Hematopoietic multipotent progenitor cell treated with erythropoietin and hydrocortisone succinate and interleukin-3 and kit ligand, for 4 days (in vitro differentiated cells): ENCODE measurements at places on chromosomes 3 and 15.

DNA sequence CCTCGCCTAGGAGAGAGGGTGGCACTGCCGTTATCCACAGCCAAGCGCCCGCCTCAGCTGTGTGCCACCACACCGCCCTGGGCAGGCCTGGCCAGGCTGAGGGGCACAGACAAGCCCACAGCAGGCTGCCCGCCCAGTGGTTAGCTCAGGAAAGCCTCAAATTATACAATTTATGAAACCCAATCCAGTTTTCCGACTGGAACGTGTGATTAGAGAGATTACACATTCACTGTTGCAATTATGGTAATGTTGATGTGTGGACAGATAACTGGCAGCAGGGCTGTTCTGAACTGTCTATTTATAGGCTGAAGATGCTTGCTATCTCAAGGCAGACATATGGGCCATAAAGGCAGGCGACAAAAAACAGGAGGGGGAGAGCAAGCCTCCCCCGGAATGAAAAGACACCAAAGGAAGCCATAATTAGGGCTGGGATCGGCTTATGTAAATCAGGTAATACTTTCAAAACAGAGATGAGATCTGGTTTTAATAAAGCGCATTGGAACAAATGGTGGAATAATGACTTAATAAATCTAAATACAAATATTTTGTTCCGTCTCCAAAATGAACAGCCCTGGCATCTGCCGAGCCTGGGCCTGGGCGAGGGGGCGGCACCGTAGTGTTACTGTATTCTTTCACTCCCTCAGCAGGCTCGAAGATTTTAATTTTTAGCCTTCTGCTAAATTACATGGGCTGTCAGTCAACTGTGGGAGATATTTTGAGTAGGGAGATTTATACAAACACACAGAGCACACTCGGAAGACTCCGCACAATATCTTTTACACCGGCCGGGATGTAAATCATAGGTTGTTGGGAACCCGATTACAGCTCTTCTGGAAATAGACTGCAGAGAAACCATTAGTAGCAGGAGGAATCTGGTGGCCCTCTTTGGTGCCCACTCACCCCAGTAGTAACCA is 103.1 kb upstream of the TLE3 start:
- peak; percentile 83 for DNase-seq

DNA sequence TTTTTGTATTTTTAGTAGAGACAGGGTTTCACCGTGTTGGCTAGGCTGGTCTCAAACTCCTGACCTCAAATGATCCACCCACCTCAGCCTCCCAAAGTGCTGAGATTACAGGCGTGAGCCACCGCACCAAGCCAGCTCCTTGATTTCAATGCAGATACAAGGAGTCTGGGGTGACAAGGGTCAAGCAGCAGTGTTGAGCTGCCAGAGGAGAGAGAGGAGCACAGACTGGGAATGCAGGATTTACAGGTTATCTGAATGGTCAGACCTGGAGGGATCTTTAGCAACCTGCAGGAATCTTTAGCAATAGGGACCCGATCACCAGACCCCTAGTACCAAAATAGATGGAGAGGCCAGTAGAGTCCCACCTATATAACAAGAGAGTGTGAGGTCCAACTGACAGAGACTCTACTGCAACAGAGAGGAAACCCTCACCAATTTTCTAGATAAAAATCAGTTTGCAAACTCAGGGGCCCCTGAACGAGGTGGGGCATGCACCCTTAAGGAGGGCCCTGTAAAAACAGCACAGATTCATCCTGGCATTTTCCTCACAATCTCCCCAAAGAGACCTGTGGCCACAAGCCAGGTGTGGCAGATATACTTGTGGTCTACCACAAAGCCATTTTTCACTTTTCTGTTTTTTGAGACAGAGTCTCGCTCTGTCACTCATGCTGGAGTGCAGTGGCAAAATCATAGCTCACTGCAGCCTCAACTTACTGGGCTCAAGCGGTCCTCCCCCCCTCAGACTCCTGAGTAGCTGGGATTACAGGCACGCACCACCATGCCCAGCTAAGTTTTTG is 10.7 kb upstream of the SHISA5 start:
- no peak for DNase-seq

GRCh38 chr3:23776352-23776891 is 29.3 kb upstream of the UBE2E1 start:
- no peak for DNase-seq

GRCh38 chr15:98649472-98650416 is 1.4 kb downstream of the IGF1R start:
- DNase-seq: peak; percentile 75

DNA sequence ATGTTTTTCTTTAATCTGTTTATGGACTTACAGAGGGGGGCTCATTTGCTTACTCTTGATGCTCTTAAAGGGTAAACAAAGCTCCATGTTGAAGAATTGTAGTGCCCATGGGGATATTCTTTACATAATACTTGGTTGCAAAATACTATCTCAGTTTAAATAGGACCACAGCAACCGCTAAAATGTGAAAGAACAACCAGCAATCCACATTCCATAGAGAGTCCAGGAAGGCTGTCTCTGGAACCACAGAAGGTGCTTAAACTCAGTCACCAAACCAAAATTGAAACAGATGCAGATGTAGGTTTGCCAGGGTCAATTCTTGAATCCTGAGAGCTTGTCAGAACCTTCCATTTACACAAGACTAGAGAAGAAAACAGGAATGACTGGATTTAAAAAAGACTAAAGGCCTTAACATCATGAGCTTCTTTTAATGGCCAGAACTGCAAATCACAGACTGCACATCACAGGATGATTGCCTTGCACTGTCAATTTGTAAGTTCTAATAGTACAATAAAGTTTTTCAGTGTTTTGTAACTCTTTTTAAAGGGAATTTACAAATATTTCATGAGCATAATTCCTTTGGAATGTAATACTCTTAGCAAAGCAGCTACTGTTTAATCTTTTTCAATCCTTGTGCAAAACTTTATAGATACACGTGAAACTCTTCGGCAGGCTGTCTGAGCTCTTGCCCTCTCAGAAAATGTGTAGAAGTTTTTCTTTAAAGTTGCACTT is 661.6 kb downstream of the SI start:
- no peak for DNase-seq

GRCh38 chr3:2856138-2857133 is 253.7 kb downstream of the IL5RA start:
- DNase-seq: peak; percentile 20

DNA sequence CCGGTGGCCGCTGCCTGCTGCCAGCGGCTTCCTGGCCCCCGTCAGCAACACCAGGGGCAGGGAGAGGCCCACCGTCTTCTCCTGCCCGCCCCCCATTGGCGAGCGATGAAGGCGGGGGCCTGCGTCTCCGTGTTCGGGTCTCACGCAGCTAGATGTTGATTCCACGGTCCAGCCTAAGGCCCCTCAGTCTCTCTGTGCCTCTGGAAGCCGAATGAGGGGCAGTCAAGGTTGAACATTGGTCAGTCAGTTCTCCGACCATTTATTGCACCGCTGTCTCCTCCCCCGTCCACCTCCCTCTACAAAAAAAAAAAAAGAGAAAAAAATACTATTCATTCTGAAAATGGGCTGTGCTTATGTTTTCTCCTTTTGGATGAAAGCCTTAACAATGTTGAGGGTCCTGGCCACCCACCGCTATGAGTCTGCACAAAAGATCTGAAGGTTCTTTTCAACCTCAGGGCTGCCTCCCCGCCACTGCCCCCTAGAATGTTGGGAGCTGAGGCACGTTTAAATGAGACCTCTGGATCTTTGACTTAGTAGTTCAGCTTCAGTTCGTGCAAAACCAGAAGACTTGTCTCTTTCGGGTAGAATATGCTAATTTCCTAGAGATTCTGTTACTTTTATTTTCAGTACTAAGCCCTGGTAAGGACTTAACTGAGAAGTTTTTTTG is 736 bp downstream of the IREB2 start:
- peak; percentile 75 for DNase-seq

GRCh38 chr15:58362262-58362922 is 69.4 kb upstream of the LIPC start:
- DNase-seq: no peak

GRCh38 chr15:32636410-32636809 is 5.1 kb upstream of the SCG5 start:
- DNase-seq: no peak

- DNase-seq: no peak
Measured at GRCh38 chr15:69037977-69038376, 23.5 kb downstream of the NOX5 start.

DNA sequence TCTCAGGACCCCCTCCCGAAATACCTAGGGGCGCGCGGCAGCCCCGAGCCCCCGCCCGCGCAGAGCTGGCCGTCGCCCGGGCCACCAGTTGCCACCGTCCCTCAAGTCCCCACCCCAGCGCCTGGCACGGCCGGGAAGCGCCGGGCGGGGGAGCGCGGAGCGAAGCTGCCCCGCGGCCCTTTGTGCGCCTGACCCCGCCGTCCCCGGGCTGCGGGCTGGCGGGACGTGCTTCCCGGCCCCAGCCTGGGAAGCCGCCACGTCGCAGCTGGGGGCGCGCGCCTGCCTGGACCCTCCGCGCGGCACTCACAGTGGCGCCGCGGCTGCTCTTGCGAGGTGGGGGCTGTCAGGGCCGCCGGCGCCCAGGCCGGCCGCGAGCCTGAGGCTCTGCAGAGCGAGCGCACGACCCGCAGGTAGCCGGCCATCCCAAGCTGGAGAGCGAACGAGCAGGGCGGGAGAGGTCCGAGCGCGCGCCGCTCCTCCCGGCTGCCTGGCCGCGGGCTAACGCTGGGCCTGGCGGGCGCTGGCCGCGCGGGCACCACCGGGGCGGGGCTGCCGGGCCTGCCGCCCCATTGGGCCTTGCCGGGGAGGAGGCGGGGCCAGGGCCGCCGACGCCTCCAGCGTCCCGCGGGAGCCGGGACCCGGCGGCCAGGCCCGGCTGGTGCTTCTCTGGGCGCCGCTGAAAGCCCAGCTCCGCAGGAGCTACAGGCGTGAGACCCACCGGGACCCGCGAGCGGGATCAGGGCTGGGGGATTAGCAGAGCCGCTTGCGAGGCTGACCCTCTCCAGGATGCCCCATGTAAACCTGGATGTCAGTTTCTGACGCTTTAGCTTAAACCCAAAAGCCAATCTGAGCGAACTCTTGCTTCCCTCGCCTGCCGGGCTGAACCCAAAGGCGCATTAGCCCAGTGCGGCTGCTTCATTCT is at the start of gene IDH2:
TSS of gene IDH2 (minus strand) at position 500 of the 922 bp plus-strand sequence. CDS start at position 422, 78 bp downstream.
- DNase-seq: peak; percentile 92

GRCh38 chr15:45371546-45371945 is 6.8 kb downstream of the GATM start:
- DNase-seq: no peak

GRCh38 chr3:14265246-14265962 is 86.8 kb downstream of the LSM3 start:
- no peak for DNase-seq

GRCh38 chr3:182527745-182528144 is 265.6 kb upstream of the ATP11B start:
- no peak for DNase-seq

GRCh38 chr3:99483841-99484240 is 154.6 kb upstream of the COL8A1 start:
- no peak for DNase-seq

DNA sequence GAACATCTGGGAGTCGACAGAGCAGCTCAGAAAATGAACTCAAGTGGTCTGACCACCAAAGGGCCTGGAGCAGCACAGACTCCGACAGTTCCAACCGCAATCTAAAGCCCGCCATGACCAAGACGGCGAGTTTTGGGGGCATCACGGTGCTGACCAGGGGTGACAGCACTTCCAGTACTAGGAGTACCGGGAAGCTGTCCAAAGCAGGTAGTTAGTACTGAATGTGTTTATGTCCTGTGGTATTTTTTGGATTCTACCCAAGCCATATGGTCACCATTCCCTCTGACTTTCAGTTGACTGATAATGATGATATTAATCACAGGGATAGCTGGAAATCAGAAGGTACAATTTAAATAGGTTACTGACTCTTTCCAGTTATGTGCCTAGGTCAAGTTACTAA is 82.3 kb downstream of the ARPP21 start:
- DNase-seq: no peak

GRCh38 chr3:37765591-37766488 is 95.8 kb upstream of the CTDSPL start:
- DNase-seq: peak; percentile 22

GRCh38 chr15:60371175-60372051 is 26.4 kb downstream of the ANXA2 start:
- peak; percentile 34 for DNase-seq

DNA sequence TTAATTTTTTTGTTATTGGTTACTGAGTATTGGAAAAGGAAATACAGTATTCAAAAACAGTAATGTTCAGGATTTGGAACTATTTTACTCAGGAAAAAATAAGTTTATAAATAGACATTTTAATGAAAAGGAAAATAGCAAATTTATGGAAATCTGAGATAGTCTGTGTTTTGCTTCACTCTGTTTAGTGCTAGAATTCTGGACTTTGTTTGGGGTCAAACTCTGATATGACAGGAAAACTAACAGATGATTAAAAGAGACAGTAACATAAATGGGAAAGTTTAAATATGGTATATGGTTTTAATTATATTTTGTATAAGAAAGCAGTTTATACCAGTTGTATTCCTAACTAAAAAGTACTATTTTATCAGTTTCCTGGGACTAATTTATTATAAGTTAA is 17.4 kb downstream of the SETD5 start:
- no peak for DNase-seq

DNA sequence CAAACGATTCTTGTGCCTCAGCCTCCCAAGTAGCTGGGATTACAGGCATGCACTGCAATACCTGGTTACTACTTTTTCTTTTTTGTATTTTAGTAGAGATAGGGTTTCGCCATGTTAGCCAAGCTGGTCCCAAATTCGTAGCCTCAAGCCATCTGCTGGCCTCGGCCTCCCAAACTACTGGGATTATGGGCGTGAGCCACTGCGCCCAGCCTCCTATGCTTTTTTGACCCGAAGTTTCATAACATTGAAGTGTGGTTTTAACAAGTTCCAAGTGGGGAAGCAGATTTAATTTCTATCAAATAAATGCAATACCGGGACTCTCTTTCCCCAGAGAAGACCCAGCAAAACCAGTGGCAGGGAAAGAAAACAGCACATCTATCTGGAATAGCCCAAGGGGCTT is 13.7 kb downstream of the SH3BP5 start:
- no peak for DNase-seq

DNA sequence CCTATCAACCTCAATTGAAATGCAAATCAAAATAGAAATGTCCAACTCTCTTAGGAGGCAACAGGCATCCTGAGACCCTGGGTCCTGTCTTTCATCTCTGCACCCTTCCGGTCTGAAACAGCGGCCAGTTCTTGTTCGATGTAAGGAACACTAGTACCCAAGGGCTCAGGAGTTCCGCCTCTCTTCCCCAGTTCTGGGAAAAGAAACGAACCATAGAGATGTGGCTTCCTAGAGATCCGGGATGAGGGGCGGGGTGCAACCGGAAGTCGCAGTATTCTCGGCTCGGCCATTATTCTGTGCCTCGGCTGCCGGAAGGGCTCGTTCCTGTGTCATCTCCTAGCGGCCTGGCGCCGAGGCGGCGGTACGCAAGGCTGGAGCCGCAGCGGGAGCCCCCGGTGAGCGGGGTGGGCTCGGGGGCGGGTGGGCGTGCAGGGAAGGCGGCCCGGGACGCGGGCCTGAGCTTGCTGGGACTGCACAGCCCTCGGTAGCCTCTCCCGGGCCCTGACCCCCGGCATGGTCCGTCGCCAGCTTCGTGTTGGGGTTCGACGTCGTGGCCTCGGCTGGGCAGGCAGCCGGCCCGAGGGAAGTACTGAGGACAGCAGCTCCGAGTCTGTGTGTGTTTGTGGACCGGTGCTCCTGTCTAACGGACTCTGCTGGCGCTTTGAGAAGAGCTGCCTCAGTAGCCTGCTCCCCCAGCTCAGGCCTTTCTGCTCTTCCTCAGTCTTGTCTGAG is at the start of gene ZNF197:
TSS of gene ZNF197 (plus strand) at position 288 of the 732 bp plus-strand sequence. CDS start 4,119 bp downstream, outside the sequence.
- peak; percentile 90 for DNase-seq

- DNase-seq: no peak
Measured at GRCh38 chr3:194967151-194968117, 281.8 kb downstream of the FAM43A start.
